EL (cell line): ENCODE measurements at places on chromosomes 1 and 21.

- DNase-seq = peak; percentile 92
Measured at GRCh38 chr21:39020751-39021477, 162.3 kb downstream of the PSMG1 start.

GRCh38 chr1:206467915-206468314 is 2.4 kb upstream of the IKBKE start:
- DNase-seq = peak; percentile 32

DNA sequence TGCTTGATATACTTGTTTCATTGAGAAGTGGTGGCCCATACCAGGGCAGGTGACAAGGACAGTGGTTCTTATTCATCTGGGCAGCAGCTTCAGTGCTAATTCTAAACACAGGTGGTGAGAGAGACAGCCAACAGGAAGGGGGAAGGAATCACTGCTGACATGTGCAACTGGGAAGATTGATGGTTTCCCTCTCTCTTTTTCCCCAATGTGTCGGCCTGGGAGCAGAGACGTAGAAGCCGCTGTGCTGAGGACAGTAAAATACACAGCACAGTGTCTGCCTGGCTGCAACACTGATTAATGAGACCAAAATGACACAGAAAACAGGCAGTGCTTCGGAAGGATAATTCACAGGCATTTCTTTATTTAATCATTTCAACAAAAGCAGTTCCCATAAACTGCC is 48.8 kb downstream of the WARS2 start:
- no peak for DNase-seq

- DNase-seq = no peak
Measured at GRCh38 chr21:42219606-42220137, 732 bp downstream of the ABCG1 start.

- no peak for DNase-seq
Measured at GRCh38 chr1:89640440-89640839, 7.5 kb downstream of the LRRC8C start.

- DNase-seq = no peak
Measured at GRCh38 chr1:80779275-80779674, 1021.5 kb upstream of the ADGRL2 start.

DNA sequence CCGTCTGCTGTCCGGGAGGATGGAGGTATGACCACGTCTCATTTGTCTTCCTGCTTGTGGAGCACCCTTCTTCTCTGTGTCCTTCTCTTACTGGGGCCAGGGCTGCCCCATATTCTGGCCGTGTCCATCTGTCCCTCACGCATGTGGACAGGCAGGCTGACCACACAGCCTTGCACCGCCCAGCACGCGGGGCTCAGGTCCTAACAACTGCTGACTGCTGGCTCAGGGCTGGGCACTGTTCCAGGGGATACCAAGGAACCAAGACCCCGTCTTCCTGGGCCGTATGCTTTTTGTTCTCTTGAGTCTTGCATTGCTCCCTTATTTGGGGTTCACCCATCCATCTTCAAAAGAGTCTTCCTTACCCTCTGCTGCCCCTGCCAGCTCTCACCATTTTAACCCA is 17.5 kb upstream of the SPSB1 start:
- no peak for DNase-seq

- peak; percentile 75 for DNase-seq
Measured at GRCh38 chr1:23756676-23757075, 13.4 kb downstream of the ELOA start.

- peak; percentile 63 for DNase-seq
Measured at GRCh38 chr1:34763142-34763781, 3.7 kb downstream of the GJB4 start.

DNA sequence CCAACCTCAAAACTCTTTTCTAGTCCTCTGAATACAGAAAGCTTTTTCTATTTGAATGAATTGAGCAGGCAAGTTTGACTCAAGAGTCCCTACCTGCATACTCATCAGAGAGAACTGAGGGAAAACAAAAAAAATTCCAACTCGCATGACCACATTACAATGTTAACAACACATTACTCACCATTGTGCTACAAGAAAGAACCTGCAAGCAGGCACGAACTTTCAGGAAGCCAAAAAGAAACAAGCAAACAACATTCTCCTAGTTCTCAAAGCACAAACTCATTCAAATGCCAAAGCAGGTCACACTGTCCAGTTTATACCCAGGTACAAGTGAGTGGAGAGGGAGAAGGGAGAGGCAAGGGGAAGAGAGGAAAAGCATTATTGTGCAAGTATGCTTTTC is 14.6 kb downstream of the OTUD7B start:
- DNase-seq = peak; percentile 62

- DNase-seq = peak; percentile 32
Measured at GRCh38 chr1:184854496-184855140, 100.0 kb upstream of the EDEM3 start.

DNA sequence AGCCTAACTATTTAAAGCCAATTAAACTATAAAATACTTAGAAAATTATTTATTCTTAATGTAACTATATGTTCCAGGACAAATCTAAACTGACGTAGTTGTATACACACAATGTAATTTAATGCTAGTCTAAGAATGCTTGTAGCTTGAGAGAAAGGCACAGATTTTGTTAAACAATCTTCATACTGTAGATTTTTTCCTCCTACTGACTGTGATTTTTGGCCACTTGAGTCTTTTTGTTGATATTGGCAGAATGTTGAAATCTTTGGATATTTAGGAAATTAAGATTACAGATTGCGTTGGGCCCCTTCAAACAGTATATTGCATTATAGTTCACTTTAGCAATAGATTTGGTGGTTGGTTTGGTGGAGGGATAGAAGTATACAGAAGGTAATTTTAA is 40.5 kb downstream of the ATF3 start:
- DNase-seq = no peak

DNA sequence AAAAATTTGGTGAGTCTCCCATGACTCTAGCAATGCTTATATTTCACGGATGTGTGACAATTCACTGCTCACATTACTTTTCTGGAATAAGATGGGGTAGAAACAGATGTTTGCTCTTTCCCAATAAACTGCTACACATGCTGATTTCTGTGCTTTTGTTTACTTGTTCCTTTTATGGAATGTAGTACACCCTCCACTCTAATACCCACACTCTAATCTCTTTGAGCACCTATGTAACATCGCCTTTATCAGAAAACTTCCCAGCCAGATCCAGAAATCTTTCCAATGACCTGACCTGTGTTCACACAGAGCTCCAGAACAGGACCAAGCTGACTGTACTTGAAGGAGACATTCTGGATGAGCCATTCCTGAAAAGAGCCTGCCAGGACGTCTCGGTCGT is 4.2 kb downstream of the HSD3B2 start:
- no peak for DNase-seq
